HS-27A (cell line): ENCODE measurements at places on chromosomes 2 and 18.

- DNase-seq = no peak
Measured at GRCh38 chr18:7383002-7383980, 152.4 kb downstream of the LRRC30 start.

DNA sequence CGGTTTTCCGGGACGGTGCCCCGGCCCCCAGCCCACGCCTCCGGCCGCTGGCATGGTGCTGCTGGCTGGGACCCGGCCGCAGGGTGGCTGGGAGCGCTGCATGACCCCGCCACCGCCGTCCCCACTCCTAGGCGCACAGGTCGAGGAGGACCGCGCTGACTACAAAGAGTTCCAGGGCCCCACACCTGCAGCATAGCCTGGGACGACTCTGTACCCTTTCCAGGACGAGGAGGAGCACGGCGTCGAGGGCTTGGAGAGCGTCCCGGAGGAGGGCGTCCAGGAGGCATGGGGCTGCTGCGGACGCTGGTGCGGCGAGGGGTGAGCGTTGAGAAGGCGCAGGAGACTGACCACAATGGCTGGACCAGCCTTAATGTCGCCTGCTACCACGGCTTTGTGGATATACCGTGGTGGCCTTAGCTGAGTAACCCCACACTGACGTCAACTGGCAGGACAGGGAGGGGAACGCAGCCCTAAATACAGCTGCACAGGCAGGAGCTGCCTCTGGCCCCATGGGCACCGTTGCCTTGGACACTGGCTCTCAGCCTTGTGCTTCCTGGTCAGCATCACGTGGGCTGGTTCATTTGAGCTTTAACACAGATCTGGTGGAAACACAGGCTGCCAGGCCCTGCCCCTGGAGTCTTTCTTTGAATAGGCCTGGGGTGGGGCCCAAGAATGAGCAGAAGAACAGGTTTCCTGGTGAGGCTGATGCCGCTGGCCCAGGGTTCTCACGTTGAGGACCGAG, 40.9 kb upstream of the TRIM43B start:
- DNase-seq = no peak

- DNase-seq = no peak
Measured at GRCh38 chr2:70145851-70146739, 44.7 kb downstream of the C2orf42 start.

DNA sequence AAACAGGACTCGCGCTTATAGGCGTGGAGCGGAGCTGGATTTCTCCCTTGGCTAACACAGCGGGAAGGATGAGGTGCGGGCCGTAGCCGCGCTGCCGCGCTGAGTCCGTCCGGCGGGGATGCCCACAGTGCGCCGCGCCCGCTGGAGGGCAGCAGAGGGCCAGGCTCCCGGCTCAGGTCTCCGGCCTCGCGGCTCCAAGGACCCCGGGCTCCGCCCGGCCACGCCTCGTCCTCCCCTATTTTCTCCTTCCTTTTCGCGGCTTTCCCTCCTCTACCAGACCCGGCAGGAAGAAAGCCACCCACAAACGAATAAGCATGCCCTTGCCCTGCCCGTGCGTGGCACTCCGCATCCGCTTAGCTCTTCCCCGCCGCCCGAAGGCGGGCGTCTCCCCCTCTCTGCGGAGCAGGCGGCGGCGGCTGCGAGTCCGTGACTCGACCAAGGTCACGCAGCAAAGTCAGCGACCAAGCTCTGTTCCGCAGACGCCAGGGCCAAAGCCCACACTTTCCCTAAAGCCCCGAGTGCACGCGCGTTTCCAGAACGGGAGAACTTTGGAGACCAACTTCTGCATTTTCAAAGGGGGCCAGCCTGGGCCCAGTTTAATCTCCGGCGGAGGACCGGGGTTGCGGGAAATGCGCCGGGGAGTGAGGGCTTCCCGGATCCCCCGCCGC, 48.5 kb downstream of the KCNIP3 start:
- peak; percentile 62 for DNase-seq
